ENCODE measurements at places on chromosomes 3 and 15.

DNA sequence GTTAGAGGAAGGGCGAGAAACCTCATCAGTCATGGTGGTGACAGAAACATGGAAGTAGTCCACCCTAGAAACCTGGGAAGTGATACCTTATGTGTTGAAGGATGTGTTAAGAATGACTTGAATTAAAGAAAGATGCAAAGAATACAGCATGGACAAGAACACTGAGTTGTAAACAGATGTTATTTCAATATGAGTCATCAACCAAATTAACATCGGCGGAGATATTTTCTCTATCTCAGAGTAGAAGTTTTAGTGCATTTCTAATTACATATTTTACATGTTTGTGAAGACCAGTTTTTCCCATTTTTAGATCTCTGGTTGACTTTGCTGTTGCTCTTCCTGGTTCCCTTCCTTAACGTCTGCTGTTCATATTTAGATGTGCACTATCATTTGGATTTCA, 268.8 kb upstream of the TBL1XR1 start:
- DNase-seq = no peak

DNA sequence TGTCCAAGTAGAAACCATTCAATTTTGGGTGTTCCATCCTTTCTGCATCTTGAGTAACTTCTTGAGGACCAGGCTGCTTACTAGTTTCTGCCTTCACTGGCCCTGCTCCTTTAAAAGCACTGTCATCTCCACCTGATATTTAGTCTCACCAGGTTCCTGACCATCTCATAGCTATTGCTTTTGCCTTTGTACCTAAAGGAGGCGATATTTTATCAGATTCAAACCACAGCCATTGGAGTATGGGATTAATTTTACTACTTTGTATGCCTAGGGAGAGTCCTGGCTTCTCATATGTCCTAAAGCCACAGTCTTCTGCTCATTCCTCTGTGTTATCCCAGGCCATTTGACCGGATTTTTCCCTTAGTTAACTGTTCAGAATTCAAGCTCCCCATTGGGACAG, 51.8 kb upstream of the RFX7 start:
- no peak for DNase-seq

DNA sequence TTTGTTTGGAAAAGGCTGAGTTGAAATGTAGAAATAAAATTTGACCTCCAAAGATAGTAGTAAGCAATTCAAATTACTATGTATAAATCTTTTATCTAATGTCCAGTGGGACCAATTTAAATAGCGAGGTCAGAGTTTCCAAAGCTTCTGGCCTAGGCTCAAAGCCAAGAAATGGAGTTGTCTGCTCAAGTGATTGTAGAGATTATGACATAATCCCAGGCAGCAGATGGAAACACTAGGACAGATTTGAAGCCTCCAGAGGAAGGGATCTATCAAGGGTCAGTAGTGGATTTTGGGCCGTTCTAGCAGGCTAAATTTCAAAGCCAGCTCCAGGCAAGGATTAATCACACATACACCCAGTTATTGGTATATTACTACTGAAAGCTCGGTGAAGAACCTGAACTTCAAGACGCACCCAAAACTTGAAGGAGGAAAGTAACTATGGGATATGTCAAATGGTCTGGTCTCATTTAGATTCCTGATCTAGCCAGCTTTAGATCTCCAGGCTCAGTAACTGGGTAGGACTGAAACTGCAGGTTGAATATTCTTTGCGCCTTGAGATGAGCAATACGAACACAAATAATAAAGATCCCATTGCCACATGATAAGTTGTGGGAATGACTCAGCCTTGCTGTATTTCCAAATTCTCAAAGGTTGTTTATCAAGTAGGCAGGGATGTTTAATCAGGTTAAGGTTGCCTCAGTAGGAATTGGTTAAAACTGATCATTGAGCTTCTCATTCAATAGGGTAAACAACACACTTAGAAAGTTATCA, 30.9 kb upstream of the ARRDC4 start:
- DNase-seq = no peak

- no peak for DNase-seq
Measured at GRCh38 chr3:128480278-128480677, 12.7 kb downstream of the GATA2 start.

- DNase-seq = no peak
Measured at GRCh38 chr3:151761581-151761980, 27.9 kb downstream of the AADACL2 start.

GRCh38 chr3:152760024-152760563, 74.8 kb upstream of the P2RY1 start:
- DNase-seq = no peak

DNA sequence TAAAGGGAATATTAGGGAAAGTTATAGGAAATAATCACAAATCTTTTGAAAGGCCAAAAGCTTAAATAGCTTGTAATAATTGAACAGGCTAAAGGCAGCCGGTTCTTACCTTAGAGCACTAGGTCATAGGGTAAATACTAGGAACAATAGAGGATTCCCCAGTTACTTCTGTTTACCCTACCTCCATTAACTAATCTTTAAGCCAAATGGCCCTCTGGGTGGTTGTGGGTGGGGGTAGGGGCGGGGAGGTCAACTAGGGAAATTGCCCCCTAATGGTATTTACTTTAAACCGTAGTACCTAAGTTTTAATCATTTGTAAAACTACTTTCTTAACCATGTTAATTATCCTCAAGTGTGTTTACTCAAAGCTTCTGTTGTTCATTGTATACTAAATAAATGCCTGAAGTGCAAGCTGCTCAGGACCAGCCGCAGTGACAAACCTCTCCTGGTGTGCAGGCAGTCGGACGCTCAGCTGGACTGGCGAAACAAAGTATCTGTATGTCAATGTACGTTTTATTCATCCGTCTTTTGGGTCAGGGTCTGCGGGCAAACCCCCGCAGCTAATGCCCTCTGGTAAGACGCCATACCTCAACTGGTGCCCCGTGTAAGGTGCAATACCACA, 18.9 kb downstream of the MAGEL2 start:
- no peak for DNase-seq

DNA sequence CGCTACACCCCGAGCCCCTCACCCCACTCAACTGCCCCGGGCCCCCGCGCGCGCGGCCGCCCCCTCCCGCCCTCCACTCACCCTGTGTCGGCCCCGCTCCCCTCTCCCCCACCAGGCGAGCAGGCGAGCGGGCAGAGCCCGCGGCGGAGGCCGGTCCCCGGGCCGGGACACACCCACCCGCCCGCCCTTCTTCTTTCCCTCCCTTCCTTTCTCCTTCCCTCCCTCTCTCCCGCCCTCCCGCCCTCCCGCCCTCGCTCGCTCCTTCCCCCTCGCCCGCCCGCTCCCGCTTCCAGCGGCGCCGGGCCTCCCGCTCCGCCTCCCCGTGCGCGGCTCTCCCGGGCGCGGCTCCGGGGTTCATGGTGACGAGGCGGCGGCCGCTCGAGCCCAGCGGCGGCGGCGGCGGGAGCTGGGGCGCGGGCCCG, at the start of gene CTDSPL:
TSS of gene CTDSPL (plus strand) at position 261 of the 422 bp plus-strand sequence. CDS start 320 bp downstream, outside the sequence.
- no peak for DNase-seq

GRCh38 chr3:34155666-34156065, 357.2 kb downstream of the PDCD6IP start:
- no peak for DNase-seq

- no peak for DNase-seq
Measured at GRCh38 chr3:66220066-66220465, 735 bp upstream of the SLC25A26 start.

DNA sequence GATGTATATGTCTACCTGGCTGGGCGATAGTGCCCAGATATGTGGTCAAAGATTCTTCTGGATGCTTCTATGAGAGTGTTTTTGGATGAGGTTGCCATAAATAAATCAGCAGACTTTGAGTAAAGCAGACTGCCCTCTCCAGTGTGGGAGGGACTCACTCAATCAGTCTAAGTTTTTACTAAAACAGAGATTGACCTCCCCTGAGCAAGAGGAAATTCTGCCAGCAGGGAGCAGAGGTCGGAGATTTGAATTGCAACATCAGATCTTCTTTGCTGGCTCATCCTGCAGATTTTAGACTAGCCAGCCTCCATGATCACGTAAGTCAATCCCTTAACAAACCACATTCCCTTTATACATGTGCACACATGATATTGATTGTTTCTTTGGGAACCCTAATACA, 300.9 kb downstream of the MCTP2 start:
- no peak for DNase-seq

GRCh38 chr3:106488331-106488730, 619.5 kb upstream of the CBLB start:
- DNase-seq = no peak

DNA sequence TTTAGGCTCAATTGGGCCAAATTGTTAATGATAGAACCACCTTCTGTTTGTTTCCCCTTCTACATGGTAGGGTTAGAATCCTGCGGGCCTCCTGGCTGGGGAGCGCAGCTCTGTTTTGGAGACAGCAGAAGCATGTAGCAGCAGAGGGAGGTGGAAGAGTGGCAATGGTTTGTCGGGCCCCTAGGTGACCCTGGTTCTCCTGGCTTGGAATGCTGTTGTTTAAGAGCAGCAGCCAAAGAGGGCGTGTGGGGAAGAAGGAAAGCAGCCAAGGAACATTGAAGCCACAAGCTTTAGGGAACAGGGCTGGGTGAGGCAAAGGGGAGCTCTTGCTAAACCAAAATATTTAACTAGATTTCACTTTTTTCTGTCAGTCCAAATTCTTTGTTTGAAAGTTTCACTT, 213.7 kb upstream of the NR2E3 start:
- no peak for DNase-seq

DNA sequence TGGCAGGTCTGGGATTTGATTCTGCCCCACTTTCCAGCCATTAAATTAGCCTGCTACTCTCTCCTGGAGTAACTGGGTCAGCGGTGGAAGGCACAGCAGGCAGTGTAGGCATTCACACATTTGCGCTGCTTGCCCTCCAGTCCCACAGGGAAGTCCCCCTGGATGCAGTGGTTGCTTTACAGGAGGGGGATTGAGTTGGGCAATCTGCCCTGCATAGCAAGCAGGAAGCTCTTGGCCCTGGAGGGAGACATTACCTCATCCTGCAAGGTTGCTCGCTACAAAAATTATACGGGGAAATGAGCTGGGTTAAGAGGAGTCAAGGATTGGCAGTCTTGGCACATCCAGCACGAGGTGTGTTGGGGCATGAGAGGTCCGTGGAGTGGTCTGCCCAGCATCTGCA, 14.8 kb downstream of the MCM2 start:
- DNase-seq = no peak

DNA sequence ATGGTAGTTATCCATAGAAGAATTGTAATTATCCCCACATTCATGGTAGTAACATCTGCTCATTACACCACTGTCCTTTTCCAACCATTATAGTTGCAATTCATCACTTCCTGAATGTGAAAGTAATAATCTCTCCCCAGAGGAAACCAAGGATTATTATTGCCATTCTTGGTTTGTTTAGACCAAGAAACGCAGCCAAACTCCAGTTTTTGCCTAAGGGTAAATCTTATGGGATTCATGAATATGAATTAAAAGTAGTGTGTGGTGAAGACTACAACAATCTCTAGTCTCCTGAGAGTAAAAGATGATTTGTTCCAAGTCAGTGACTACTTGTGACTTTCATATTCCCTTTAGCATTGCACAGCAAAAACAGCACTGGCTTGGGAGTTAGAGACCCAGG, 45.7 kb upstream of the ABI3BP start:
- no peak for DNase-seq

DNA sequence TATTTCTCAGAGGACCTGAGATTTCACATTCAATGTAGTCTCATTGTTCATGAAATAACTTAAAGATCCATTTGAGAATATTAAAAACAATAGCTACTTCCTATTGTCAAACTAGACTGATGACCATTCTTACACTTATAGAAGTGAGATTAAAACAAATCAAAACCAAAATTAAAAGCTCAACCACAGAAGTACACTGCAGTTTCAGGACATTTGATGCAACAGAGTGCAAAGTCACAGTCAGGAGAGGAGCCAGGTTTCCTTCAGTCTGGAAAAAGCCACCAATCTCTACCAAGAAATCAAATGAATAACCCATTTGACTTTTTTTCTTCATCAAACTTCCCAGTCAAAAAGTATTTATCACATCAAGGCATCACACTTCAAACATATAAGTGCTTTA, 5.5 kb downstream of the CCPG1 start:
- DNase-seq = no peak

DNA sequence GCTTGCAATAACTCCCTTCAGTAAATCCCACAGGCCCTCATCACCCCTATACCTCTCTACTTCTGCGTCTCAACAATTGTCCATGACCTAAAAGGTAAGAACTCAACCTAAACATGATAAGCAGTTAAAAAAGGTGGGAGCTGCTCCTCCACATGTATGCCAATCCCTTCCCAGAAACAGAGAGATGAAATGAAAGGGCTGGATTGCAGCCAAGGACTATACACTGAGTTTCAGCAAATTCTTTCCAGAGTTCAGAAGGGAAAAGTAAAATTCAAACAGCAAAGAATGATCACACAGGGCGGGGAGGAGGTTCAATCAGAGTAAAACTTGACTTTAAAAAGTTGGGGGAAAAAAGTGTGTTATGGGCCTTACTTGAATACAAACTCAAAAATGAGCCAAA, 27.5 kb downstream of the PLOD2 start:
- DNase-seq = no peak

DNA sequence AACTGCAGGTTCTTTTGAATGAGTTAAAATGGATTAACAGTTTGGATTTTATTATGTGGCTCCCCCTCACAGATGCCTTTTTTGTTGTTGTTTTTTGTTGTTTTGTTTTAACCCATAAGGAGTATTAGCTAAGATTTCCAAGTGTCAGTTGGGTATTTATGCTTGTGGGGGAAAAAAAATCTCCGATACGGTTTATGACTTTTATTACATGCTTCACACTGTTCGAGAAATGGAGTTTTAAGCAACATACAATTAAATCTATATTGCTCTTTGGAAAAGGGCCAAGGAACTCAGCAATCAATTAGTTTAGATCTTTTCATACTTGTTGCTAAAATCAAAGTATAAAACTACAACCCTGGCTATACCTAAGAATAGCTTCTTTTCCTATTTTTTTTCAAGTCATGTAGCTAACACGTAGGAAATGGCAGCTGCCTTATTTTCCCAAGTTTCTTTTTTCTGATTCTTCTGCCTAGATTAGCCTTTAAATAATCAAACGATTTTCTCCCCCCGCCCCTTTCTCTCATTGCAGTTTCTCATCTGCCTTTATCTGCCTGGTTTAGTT, 16.0 kb downstream of the NR2F2 start:
- DNase-seq = no peak

GRCh38 chr3:66237552-66237951, 16.8 kb downstream of the SLC25A26 start:
- DNase-seq = no peak

GRCh38 chr3:195028877-195029606, 241.9 kb downstream of the XXYLT1 start:
- no peak for DNase-seq

DNA sequence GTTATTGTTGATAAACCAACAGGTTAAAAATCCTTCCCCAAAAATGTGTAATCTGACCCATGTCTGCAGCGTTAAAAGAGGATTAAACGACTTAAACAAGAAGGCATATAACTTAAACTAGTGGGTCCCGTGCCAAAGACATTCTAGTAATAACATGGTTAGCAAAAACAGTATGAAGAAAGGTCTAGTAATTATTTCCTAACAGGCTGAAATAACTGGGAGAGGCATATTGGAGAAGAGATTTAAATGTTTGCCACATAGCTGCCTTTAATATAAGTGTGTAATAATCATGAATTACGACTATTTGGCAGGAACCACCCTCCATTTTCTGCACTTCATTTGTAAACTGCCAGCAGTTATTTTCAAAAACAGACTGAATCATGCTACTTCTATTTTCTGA, 67.7 kb upstream of the CSPG5 start:
- DNase-seq = no peak

Data from bone marrow (tissue), 2 donors.